ENCODE measurements at places on chromosomes 16 and 17. TPM values are rescaled to one million over a fixed set of nuclear protein-coding genes. Genes with fewer than 3 reads are reported as not detected.

DNA sequence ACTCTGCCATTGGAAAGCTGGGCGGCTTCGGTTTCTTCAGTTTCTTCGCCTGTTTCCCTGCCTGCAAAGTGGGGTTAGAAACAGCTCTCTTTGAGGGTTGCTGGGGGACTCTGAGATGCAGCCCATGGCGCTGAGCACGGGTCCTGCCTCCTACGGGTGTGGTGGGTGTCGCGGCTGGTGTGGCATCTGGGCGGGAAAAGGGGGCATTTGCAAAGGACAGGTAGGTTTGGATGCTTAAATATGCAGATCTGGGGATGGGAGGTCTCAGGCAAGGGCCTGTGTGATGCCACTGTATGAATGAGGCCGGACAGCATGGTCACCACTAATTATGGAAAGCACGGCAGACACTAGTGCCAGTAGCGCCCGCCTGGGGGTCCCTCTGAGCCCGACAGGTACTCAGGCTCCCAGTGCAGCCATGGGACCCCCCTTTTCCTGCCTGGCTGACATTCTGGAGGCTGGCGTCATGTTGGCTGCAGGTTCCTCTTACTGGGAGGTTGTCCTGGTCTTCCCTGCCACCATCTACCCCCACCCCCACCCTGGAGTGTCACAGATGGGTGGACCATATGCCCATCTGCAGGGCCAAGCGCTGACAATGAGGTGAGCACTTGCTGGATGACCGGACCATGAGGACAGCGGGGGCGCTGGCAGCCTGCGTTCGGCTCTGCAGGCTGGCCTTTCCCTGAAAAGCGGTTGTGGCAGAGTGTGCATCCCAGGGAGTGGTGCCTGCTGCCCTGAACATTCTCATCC lies 237.7 kb downstream of the SEC14L1 start:
- no peak for DNase-seq

The ABCA10 gene
- total RNA-seq = 2.4 TPM

- DNase-seq = no peak
Observed at GRCh38 chr16:81571175-81571574, 126.6 kb downstream of the CMIP start.

DNA sequence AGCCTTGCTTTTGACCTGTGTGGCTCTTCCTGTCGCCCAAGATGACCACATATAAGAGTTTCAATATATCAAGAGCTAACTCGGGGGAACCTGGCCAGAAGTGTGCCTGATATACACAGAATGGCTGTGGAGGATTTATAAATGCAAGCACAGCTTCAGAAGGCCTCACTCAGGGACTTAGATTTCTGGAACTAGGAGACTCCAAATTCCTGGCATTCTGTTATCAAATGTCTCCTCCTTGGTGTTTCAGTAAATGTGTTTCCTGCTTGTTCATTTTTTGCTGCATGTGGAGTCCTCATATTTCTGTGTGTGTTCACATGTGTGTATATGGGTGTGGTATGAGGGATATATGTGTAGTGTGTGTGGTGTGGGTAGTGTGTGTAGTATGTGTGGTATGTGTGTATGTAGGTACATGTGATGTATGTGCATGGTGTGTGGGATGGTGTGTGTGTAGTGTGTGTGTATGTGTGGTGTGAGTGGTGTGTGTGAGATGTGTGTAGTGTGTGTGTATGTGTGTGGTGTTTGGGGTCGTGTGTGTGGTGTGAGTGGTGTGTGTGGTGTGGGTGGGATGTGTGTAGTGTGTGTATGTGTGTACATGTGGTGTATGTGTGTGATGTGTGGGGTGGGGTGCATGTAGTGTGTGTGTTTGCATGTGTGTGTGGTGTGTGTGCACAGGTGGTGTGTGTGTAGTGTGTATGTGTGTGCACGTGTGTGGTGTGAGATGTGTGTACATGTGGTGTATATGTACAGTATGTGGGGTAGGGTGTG lies 981 bp upstream of the CD300H start:
- DNase-seq = no peak

- DNase-seq = peak; percentile 39
Observed at GRCh38 chr16:10514369-10515055, 65.9 kb downstream of the EMP2 start.

The ACSM2B gene
- not detected for total RNA-seq

GRCh38 chr17:18371455-18371854 lies 6.1 kb upstream of the EVPLL start:
- DNase-seq = no peak

GRCh38 chr16:82147546-82147945 lies 22.5 kb downstream of the MPHOSPH6 start:
- DNase-seq = no peak

GRCh38 chr16:73369851-73370250 lies 321.9 kb upstream of the ZFHX3 start:
- DNase-seq = no peak

DNA sequence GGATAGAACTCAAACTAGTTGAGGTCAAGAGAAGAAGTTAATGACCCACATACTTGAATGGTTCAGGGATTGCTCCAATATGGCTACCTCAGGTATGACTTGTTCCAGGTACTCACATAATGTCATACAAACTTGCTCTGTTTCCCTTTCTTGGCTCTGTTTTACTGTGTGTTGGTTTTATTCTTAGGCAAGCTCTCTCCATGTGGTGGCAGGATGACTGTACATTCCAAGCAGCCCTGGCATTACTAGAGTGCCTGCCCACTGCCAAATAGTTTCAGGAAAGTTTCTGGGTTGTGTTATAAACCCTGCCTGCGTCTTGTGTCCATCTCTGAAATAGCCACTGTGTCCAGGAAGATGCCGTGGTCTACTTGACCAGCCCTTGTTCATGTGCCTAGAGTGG lies 476.8 kb downstream of the SHISA9 start:
- DNase-seq = no peak
